ENCODE measurements at places on chromosomes 3 and 15.

DNA sequence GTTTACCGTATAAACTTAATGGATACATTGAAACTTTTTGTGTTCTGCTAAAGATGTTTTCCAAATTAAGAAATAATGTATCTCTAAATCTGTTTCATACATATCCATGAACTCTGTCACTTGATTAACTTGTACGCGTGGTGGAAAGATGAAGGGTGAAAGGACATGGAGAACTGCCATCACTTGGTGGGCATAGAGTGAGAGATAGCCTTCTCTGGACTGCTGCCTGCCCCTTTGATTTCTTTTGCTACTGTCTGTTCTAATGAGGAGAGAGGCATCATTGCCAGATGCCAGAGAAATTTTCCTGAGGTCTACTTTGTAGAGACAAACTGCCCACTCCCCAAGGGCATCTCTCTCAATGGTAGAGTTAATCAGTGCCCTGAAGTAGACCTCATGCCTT, 120.5 kb downstream of the SLMAP start:
- no peak for DNase-seq

DNA sequence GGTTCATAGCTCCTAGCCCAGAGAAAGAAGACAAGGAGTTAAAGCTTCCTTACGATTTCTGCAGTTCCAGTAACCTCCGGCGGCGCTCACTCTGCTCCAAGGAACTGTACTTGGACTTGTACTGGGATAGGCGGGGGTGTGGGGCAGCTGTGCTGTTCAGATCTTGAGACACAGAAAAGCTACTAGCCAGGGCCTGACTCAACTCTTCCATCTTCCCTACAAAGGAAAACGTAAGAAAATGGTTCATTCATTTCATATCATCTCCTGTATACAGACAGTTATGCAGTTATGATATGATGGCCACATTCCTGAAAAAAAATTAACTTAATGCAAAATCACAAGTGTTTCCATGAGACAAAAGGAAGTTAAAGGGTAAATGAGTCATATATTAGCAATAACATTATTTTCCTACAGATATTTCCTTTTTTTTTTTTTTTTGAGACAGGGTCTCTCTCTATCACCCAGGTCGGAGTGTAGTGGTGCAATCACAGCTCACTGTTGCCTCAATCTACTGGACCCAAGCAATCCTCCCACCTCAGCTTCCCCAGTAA, 4.6 kb downstream of the SNUPN start:
- no peak for DNase-seq

DNA sequence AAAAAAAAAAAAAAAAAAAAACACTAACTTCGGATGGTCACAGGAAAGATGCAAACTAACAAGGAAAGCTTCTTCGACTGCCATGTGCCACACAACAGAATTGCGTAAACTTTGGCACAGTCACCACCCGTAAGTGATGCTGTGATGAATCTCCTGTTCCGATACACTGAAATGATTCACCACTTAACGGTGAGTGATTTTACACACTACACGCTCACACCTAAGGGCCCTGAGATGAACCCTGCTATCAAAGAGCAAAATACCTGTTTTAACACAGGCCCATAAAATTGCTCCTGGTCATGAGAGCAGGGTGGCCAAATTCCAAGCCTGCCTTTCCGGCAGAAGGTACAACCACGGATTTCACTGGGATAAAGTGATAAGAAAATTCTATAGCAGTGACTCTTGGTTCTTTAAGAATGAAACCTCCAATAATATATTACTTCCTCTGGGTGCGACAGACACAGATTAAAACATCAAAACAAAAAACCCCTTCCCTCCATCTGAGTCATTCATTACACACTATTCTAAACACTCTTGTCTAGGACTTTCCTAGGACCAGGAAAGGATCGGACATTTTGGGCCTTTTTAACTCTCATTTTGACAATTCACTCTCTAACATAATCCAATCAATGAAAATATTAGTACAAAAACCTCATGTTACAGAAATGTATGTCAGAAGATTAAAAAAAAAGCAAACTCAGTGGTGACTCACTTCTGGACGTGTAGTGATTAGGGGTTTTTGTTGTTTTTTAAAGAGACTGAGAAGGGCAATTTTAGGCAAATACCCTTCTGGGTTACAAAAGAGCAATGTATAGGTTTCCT, 28.3 kb downstream of the LRIG1 start:
- no peak for DNase-seq

DNA sequence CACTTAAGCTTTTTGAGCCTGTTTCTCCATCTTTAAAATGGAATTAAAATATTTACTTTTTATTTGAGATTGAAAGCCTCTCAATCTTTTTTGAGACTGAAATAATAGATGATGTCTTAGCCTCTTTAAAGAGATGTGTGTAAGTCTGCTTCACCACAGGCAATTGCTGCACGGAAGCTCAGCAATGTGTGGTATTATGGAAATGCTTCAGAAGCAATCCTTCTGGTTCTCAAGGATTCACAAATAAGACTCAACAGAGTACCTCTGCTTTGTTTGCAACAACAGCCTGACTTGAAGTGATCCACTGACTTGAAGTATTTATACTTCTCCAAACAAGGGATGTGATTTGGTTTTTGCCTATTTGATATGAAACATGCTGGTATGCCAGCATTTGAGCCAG, 332.0 kb upstream of the RASGRP1 start:
- DNase-seq = no peak

DNA sequence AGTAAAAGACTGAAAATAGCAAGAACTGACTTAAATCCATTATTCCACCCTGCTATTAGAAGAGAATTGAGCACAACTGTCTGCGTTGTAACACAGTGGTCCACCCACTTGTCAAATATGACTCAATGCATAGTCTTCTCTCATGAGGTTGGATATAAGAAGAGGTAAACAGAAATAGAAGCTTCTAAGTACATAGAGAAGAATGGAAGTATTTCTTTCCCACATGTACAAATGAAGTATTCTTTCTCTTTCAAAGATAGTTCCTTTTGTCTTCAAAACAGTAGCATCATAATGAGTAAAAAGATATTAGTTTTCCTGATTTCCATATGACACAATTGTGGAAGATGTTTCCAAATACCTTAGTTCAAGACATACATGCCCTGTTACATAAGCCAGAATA, 348.6 kb upstream of the CCDC54 start:
- no peak for DNase-seq

GRCh38 chr3:107493134-107493533, 29.6 kb upstream of the BBX start:
- DNase-seq = no peak

Data from NCI-H345 (cell line).